ENCODE measurements at places on chromosomes 11 and 22.

DNA sequence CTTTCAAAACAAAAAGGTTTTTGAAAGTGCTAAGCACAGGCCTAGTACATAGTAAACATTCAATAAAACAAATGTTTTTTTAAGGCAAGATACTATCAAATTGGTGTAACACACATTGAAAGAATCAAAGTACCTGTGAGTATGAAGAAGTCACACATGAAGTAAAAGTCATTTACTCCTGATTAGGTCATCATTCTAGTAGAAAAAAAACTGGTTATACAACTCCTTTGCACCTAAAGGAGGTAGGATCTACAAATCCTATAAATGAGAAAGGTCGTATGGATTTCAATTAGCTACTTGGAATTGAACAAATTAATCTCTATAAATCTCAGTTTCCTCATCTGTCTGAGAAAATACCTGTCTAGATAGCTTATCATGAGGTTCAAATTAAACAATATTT lies 80.8 kb downstream of the SIK3 start:
- DNase-seq: no peak

DNA sequence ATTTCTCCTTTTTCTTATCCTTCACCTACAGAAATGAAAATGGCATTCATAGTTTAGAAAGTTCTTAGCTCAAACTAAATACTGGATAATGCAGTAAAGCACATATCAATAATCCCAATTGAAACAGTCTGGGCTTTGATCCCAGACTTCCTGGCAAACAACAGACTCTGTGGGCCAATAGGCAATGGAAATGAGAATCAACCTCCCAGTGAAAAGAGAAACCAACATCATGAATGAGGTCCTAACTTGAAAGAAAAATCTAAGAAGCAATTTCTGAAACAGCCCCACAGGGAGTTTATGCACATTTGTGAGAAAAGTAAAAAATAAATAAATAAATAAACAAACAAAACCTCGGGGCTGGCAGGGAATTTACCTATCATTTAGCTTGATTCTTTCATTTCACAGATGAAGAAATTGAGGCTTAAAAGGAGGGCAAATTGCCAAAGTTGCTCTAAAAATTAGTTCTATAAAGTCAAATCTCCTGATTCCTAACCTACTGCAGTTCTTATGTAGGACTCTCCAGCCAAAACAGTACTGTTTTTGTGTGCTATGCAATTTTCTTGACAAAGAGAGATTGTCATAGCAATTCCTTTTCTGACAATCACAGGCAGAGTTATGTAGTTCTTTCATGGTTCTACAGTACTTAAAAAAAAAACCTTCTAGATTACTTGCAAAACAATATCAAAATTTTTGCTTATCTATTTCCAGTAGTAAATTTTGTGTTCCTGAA lies 265.8 kb downstream of the GRM5 start:
- DNase-seq: no peak

- DNase-seq: peak; percentile 55
Measured at GRCh38 chr22:43142880-43143562, at the start of gene MCAT. TSS of gene MCAT (minus strand) at chr22:43143398. CDS start at chr22:43143348, 50 bp downstream.

- no peak for DNase-seq
Measured at GRCh38 chr22:28282405-28283067, 363.5 kb upstream of the PITPNB start.

- DNase-seq: no peak
Measured at GRCh38 chr22:43711681-43712080, 100.4 kb downstream of the EFCAB6 start.

DNA sequence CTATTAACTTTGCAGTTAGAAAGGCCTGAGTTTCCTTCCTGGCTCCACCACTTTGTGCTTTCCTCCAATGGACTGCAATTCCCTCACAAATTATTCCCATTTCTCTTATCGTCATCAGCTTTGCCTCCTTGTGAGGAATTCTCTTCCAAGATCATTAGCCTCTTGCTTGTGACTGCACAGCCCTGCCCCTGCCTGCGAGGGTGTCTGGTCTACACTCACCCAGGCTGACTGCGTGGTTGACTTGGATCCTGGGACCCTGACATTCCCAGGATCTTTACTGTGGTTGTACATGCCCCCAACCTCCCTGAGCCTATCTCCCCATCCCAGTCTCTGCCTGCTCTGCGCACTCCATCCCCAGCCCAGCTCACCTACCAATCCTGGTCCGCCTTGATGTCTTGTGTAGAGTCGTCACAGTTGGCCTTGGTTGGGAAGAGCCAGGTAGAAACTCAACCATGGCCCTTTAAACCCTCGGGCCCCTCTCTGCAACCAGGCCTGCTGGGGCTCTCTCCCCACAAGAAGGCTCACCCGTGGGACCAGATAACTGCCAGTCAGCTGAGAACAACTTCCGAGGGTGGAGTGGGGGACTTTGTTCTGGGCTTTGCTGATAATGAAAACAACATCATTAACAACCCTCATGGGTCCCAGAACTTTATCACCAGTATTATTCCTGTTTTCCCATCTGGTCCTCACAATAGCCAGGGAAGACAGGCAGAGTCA lies at the start of gene OR2AT4:
OR2AT4 (minus strand) TSS at position 421 of the 717 bp plus-strand sequence.
- no peak for DNase-seq

DNA sequence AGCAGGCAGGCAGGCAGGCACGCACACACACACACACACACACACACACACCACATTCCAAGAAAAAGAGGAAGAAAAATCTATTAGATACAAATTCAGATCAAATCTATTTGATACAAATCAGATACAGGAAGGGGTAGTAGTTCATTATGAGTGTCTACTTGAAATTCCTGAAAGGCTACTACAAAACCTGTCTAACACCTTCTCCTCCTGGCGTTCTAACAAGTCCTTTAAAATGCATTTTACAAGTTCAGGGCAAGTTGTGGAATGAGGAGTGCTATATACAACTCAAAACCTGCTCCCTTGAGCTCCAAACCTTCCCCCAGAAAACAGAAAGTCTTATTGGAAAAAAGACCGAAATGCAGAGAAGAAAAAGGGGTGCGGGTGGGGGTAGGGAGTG lies 476 bp downstream of the ARHGAP32 start:
- no peak for DNase-seq

GRCh38 chr22:20551805-20552442 lies 44.5 kb downstream of the MED15 start:
- no peak for DNase-seq

- DNase-seq: no peak
Measured at GRCh38 chr11:88709567-88709966, 356.2 kb downstream of the GRM5 start.

DNA sequence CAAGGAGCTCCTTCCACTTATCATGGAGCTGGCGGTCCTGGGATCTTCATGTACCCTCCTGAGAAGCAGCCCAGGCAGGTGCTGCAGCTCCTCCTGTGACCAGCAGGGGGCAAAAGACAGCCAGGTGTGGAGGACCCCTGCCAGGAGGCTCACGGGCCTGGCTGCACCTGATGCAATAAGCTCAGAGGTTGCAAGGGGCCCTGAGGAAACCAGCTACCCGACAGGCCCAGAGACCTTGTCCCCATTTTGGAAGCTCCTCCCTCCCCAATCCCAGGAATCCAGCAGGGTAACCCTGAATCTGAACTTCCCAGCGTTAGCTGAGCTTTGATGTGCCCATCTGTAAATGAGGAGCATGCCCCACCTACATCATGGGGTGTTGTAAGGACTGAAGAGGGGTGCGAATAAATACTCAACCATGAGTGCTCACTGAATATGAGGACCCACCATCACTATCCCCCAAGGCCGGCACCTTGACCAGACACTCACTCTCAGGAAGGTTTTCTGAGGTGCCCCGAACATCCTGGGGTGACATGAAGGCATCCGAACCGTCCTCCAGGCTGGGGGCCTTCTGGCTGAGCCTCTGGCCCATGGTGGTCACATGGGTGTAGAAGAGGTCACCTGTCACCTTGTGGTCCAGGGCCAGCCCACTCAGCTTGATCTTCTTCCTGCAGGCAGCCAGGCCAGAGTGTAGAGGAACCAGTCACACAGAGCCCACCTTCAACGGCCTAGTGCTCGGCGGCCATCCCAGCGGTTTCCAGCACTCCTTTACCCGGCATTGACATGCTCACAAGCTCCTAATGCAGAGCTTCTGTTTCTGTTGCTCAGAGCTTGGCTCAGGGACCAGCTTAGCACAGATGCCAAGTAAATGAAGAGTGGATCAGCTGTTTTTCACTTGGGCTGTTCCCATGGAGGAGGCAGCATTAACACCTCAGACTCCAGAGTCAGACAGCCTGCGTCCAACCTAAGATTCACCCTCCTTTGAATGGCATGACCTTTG lies 21.7 kb downstream of the SLC43A1 start:
- DNase-seq: peak; percentile 88

DNA sequence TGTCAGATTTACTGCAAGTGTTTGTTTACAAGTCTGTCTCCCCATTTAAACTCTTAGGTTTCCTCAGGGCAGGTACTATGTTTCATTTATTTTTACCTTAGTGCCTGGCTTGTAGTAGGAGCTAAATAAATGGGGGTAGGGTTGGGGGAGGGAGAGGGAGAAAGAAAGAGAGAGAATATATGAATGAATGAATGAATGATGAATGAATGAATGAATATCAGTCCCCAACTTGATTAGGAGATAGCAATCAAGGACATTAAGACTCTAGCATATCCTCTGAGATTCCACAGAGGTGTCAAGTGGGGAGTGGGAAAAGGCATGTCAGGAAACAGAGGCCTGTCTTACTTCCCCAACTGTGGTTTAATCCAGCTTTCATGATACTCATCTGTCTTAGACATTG lies 83.2 kb downstream of the ME3 start:
- DNase-seq: no peak

- DNase-seq: no peak
Measured at GRCh38 chr11:77171885-77172665, 44.0 kb downstream of the MYO7A start.

GRCh38 chr11:131185915-131186314 lies 184.5 kb upstream of the NTM start:
- DNase-seq: no peak

DNA sequence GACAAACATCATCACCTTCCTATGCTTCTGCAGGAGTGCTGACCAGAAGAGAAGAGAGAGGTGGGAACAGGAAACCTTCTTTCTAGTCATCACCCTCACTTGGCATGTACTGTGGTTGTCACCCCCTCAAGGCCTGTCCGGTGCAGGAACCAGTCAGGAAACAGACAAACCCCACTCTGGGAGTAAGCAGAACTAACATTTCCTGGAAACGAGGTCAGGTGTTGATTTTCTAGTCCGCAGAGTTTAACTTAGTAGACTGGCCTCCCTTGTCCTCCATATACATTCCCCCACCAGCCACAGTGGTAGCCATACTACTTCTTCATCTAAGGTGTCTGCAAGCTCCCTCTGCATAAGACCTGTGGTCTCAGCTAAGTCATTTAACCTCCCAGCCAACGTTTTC lies 80.7 kb upstream of the NCAM1 start:
- DNase-seq: no peak

GRCh38 chr11:27456140-27456794 lies 16.3 kb downstream of the LGR4 start:
- no peak for DNase-seq

GRCh38 chr11:101264306-101264705 lies 134.7 kb upstream of the PGR start:
- DNase-seq: no peak

DNA sequence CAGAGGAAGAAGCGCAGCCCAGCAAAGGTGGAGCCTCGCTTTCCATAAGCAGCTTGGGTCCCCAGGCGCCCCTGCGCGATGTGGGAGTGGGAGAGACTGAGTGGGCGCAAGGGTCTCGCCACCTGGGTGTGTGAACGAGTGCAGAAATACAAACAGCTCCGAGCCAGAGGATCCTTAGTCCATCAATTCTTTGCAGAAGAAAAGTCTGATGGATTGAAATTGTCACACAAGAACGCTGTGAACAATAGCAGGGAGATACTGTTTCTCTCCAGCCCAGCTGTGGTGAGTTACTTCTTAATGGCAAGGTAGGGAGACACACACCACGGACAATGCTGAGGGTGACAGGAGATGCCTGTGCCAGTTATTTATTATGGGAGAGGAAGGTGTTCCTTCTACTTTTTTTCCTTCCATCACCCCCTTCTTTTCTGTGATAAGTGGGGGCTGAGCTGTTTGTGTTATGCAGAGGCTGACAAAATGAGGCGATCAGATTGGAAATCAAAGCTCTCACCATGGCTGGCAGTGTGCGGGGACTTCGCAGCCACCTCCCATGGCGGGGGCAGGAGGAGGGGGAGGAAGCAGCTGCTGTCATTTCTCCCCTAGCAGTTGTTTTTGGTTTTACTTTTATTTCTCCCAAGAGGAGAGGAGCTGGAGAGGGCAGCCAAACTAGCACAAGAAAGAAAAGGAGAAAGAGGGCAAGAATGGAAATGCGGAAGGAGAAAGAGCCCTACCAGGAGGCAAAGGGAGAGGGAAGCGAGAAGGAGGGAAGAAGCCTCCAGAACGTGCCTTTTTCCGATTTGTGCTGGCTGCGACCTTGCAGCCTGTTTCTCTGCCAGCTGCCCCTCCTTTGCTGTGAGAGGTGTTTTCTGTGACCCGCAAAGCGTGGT lies 755.8 kb downstream of the NTM start:
- DNase-seq: peak; percentile 51

GRCh38 chr11:12105471-12105870 lies 4.9 kb upstream of the MICAL2 start:
- DNase-seq: no peak

GRCh38 chr11:5940748-5941147 lies 1.3 kb upstream of the OR56A3 start:
- no peak for DNase-seq

- DNase-seq: no peak
Measured at GRCh38 chr11:64101461-64101860, 64.5 kb downstream of the MACROD1 start.

DNA sequence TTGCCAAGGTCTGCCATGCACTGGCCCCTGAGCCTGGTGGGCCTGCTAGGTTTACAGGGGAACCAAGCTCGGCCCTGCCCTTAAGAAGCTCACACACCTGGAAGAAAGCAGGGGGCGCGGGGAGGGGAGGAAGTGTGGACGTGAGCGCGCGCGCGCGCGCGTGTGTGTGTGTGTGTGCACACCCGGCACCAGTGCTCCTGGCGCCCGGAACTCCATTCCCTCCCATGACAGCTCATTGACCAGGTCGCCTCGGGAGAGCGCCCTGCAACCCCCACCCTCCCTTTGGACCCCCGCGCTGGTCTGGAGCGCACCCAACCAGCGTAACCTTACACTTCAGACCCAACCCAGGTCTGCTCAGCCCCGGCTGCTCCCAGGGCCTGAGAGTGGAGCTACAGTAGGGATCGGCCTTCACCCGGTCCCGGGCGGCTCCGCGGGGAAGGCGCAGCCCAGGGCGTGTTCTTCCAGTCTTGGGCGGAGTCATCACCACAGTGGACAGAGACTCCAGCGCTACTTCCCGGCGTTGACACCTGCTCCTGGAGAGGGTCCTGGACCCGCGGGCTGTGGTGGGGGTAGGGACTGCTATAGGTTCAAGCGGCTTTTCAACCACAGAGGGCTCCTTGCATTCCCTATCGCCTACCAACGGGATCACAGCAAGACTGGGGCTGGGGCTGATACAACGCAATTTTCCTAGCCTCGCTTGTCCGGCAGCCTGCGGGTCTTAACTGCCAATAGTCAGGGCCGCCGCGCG lies 1.5 kb downstream of the GALNT18 start:
- peak; percentile 71 for DNase-seq
